ENCODE measurements at places on chromosomes 5 and 9. TPM values are rescaled to one million over a fixed set of nuclear protein-coding genes. Genes with fewer than 3 reads are reported as not detected.

DNA sequence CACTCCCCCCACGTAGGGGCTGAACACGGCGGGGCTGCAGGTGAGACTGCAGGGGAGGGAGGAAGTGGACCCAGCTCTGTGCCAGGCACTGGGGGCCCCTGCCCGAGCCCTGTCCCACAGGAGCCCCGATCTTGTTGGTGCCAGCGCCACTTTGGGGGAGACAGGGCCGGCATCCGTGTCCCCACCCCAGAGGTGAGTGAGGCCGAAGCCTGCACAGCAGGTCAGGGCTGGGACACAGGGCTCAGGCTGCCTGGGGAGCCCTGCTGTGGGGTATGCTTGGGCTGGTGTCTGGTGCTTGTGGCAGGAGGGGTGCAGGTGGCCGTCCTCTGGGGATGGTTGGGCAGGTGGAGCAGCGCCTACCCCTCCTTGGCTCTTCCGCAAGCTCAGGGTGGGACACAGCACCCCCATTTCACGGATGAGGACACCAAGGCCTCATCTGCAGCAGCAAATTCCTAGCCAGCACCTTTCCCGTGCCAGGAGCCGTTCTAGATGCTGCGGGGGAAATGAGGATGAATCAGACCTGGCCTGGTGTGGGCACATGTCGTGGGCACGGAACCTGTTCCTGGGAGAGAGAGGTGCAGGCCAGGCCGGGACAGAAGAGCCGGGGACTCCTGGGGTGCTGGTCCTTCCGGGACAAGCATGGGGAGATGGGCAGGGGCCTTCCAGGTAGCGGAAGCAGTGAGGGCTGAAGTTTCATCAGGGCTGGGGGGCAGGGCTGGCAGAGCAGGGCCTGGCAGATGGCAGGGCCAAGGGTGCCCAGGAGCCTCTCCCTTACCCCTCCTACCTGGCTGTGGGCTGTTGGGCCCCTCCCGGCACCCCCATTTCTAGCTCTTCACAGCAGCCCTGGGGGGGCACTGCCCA is 35.2 kb downstream of the KCNT1 start:
- no peaks in the 10 kb centered on the region for H3K36me3 ChIP-seq
- no peak overlapping the region for H3K4me3 ChIP-seq
- DNase-seq, result no peak
- no peak overlapping the region for H3K27ac ChIP-seq
- no peaks in the 10 kb centered on the region for H3K4me1 ChIP-seq

DNA sequence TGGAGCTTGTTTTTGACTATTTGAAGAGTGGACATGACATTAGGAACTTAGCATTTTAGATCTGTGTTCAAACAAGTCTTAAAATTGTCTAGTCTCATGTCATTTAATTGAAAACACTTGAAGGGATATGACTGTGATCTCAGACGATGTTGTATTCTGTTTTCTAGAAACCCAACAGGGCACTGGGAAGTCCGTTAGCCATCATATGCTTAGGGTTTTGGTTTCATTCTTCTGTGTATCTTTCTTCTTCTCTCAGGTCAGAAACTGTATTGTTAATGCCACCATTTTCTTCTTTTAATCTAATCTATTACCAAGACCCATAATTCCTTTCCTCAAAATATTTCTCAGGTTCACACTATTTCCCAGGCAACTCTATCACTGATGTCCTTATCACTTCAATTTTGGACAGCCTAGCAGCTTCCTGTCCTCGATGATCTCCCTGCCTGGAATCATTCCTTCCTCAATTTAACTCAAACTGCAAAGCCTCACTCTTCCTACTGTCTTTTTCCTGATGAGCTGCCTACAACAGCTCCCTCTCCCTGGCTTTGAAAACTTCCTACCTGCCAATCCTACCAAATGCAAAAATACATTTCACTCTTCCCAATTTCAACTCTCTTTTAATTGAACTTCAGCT is 77.7 kb downstream of the MEF2C start:
- H3K36me3 ChIP-seq, result no peaks in the 10 kb centered on the region
- no peaks in the 10 kb centered on the region for H3K27me3 ChIP-seq
- H3K4me3 ChIP-seq, result no peak overlapping the region
- DNase-seq, result no peak

GRCh38 chr5:109246841-109247592 is 162.8 kb downstream of the PJA2 start:
- no peak for DNase-seq
- H3K36me3 ChIP-seq, result no peaks in the 10 kb centered on the region
- no peak overlapping the region for H3K27ac ChIP-seq
- H3K4me1 ChIP-seq, result no peaks in the 10 kb centered on the region
- no peak overlapping the region for H3K4me3 ChIP-seq
- H3K27me3 ChIP-seq, result no peaks in the 10 kb centered on the region

The SLC25A2 gene
- not detected for total RNA-seq

The ZBED3 gene
- 0.64 TPM for total RNA-seq

The NIPBL gene
- 29.6 TPM for total RNA-seq

The QRFP gene
- total RNA-seq, result not detected
